T-helper 17 cell (primary cell): ENCODE measurements at places on chromosomes 3 and 15.

DNA sequence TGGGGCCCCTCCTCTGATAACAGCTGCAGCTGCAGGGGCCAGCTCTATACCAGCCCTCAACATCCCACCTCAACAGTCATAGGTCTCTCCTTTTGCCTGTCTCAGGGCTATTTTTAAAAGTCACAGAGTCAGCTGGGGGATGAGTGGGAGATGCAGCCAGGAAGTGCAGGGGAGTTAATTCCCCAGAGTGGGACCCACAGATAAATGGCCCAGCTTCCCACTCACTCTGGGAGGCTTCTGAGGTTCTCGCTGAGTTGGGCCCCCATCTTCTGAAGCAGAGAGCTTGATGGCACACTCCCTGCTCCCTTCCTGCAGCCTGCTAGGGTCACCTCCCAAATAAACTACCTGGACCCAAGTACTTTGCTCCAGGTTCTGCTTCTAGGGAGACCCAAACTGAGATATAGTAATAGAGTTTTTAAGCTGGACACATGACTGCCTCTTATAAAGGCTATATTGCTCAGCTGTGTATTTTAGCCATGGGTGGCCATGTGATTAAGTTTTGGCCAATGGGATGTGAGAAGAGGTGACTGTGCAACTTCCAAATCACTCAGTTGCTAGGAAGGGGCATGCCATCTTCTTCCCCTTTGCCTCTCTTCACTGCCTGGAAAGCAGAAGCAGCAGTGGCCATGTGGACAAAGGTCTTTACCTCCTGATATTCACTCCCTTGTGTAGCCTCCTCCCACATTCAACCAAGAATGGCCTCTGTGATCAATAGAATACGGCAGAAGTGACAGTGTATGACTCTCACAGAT lies 15.5 kb upstream of the VIPR1 start:
- peaks cover 3% of the 10 kb centered on the region for H3K36me3 ChIP-seq
- H3K27me3 ChIP-seq, result no peaks in the 10 kb centered on the region
- H3K4me3 ChIP-seq, result no peak overlapping the region

DNA sequence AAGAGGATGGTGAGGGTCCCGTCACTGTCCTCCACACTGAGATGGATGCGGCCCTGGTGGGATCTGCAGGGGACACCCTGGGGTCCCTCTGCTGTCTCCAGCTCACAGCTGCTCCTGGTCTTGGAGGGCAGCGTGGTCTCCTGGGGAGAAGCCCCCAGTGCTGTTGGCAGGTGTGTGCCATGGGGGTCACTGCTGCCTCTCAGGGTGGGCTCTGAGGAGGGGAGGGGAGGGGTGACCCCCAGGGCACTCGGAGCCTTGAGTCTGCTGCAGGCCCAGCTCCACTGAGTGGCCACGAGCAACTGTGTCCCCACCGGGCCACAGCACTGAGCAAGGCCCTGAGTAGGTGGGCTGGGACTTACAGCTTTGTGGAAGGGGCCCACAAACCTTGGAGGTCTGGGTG lies 34.7 kb downstream of the KLHL25 start:
- no peak for DNase-seq
- H3K4me3 ChIP-seq, result no peak overlapping the region
- no peaks in the 10 kb centered on the region for H3K36me3 ChIP-seq
- H3K4me1 ChIP-seq, result peaks cover 5% of the 10 kb centered on the region
- no peaks in the 10 kb centered on the region for H3K27me3 ChIP-seq
- no peak overlapping the region for H3K27ac ChIP-seq

DNA sequence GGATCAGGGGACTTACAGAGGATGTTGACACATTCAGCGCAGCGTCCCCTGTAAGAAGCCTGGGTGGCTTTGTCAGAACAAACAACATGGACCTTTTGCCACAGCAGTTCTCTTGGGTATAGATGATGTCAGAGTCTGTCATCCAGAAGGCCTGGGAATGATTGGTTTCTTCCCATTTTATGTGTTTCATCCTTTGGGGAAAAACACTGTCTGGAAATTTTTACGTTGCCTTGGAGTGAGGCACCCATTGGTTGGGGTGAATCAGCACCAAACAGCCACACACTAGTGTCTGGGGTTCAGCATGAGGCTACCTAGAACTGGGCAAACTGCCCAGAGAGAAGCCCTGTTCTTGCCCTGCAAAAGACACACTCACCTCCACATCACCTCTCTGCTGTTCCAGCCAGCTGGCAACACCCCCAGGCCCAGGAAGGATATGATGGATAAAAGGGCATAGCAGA lies 123.0 kb downstream of the FAM43A start:
- H3K4me1 ChIP-seq, result peaks cover 2% of the 10 kb centered on the region
- no peak overlapping the region for H3K27ac ChIP-seq
- no peak overlapping the region for H3K4me3 ChIP-seq
- no peak for DNase-seq

DNA sequence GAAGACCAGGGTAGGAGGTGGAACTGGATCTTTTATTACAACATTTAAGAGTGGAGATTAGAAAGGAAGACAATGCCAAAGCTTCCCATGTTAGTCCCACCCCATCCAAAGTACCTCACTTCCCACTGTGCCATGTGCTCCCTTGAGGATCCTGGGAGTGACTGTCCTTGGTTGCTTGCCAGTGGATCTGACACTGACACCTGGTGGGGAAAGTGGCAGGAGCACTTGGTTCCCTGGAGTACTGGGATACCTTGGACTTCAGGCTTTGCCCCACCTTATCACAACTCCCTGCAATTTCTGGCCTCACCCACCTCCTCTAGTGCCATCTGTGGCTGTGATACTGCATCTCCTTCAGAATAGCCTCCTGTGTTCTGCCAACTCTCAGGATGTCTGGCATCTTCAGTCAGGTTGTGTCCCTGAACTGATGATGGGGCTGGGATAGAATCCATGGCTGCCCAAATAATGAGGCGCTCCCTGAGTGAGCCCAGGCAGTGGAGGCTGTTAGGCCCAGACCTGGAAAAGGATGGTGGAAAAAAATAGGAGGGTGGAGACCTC lies 1.3 kb downstream of the ELL3 start:
- H3K27me3 ChIP-seq, result no peaks in the 10 kb centered on the region
- DNase-seq, result no peak
- peaks cover 15% of the 10 kb centered on the region for H3K4me1 ChIP-seq
- H3K27ac ChIP-seq, result peak overlapping the region; percentile 79
- peaks cover 3% of the 10 kb centered on the region for H3K36me3 ChIP-seq

DNA sequence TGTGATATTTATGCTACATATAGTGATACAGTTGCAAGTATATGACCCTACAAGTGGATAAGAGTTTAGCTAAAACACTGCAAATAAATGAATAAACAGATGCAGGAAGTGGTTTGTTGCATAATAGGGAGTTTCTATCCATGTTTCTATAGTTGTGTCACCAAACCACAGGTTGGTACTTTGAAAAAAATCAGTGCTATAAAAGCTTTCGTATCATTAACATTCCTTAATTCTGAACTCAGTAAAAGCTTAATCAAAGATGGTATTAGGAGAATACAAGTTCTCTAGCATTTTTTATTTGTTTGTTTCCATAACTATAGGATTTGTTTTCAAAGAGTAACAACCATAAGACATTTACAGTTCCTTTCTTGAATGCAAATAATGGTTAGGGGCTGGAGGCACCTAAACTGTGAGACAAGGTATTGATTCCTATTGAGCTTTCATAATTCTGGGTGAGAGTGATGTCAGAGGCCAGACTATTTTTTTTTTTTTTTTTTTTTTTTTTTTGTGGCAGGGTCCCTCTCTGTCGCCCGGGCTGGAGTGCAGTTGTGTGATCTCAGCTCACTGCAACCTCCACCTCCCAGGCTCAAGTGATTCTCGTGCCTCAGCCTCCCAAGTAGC lies 29.6 kb downstream of the CPOX start:
- no peaks in the 10 kb centered on the region for H3K27me3 ChIP-seq
- peak overlapping the region; percentile 84 for H3K4me3 ChIP-seq
- peak overlapping the region; percentile 100 for H3K27ac ChIP-seq
- DNase-seq, result peak; percentile 26
- peaks cover 51% of the 10 kb centered on the region for H3K4me1 ChIP-seq
- no peaks in the 10 kb centered on the region for H3K36me3 ChIP-seq

GRCh38 chr15:88072598-88073390 lies 183.7 kb downstream of the NTRK3 start:
- no peaks in the 10 kb centered on the region for H3K36me3 ChIP-seq
- DNase-seq, result no peak
- H3K4me3 ChIP-seq, result no peak overlapping the region
- H3K27me3 ChIP-seq, result peaks cover 4% of the 10 kb centered on the region

- H3K4me3 ChIP-seq, result no peak overlapping the region
- no peak for DNase-seq
- H3K27ac ChIP-seq, result no peak overlapping the region
- no peaks in the 10 kb centered on the region for H3K4me1 ChIP-seq
These were observed 122.2 kb upstream of the WNT5A start for GRCh38 chr3:55609230-55609827.

DNA sequence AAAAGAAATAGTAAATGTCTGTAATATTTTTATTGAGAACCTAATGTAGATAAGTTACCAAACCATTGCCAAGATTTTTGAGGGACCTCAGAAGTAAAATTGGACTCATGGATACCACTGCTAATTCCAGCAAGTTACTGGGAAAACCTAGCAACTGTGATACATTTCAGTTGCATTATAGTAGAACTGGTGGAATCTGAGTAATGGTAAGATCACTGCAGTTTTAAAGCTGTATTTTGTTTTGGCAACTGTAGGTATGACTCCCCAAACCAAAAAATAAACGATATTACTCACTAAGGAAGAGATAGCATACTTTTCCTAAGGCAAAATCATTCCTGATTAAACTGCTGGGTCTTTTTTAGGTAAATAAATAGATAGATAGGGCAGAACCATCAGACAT lies 54.0 kb downstream of the ARMC8 start:
- DNase-seq, result no peak
- H3K36me3 ChIP-seq, result peaks cover 2% of the 10 kb centered on the region
- H3K27me3 ChIP-seq, result no peaks in the 10 kb centered on the region
- no peak overlapping the region for H3K4me3 ChIP-seq

DNA sequence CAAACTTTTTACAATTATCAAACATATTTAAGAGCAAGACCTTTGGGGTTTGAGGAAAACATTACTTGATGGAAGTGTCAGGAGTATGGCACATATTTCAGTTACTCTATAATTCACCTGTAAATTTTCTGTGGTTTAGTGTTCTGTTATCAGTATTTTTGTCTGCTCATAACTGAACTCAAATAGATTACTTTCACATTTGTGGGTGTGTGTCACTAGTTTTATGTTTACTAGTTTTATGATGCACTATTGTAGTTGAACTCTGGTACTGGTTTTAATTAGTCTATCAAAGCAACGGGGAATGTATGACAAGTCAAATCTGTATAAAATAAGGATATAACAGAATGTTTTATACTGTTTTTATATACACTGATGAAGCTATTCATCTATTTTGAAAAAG lies 27.2 kb downstream of the OXSM start:
- no peak overlapping the region for H3K27ac ChIP-seq
- no peaks in the 10 kb centered on the region for H3K4me1 ChIP-seq
- peaks cover 12% of the 10 kb centered on the region for H3K27me3 ChIP-seq
- no peaks in the 10 kb centered on the region for H3K36me3 ChIP-seq
- DNase-seq, result no peak

DNA sequence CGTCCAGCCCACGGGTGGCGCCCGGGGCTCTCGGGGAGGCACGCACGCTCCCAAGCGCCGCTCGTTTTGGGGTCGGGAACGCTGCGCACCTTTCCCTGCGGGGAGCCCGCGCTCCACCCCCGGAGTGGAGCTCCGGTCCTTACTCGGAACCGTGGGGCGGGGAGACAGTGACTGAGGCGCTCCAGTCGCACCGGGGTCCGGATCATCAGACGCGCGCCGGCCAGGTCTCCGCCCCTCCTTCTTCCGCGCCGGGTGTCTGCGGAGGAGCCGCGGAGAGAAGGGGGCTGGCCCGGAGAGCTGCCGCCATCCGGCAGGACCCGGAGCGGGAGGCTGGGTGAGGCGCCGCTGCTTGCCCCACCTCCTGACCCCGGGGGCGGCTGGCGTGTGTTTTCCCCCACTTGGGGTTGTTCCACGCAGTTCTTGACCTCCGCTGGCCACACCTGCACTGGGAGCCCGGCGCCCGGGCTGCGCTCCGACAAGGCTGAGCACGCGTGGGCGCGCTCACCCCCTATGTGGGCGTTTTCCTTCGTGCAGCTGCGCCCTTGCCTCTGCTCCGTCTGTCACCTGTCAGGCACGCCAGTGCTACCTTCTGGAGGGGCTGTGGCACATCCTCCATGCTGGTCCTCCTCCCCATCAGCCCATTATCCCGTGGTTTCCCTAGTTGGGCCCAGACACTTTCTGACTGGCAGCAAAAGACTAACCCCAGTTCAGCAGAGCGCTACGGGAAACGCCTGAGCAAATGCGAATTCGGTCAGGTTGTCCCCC lies at the start of gene MCF2L2:
Gene MCF2L2 (minus strand): TSS at position 173 of the 765 bp plus-strand sequence. CDS start 642 bp downstream, outside the sequence.
- peak within 1 kb of the TSS; percentile 72 for H3K27ac ChIP-seq
- H3K27me3 ChIP-seq, result no peaks in the 10 kb centered on the region
- H3K4me1 ChIP-seq, result peaks cover 32% of the 10 kb centered on the region
- DNase-seq, result peak; percentile 70
- peak within 1 kb of the TSS; percentile 93 for H3K4me3 ChIP-seq

DNA sequence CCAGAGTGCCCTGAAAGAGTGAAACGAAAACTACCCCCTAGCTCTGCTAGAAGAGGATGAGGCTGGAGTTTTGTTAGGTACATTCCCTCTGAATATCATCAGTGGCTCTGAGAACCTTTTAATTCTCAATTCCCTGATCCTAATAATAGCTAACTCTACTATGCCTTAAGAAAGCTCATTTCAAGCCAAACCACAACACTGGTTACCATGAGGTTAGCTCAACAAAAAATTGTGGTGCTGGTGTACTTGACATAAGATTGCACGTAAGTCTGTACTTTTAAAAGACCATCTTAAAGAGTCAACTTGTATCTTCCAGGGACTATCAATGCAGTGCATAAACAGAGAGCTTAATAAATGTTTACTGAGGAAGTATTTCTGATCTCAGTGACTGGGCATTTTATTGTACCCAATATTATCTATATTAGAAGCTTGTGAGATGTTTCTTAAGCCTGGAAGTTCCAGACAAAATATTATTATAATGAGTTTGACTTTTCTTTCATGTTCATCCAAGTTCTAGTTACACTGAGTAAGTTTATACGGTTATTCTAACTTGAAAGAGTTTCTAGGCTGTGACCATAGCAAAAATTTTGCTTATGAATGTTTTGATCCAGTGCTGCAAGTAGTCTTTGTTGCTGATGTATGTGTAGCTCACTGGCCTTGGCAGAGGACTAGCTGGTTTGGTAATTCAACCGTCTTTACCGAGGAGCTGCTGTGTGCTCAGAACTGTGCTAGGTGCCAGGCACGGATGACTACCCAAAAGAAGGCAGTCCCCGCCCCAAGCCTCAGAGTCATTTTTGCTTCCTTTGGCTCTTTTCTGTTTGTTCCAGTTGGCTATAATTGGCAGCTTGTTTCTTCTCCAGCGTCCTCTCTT lies 334.4 kb upstream of the TRIM42 start:
- DNase-seq, result no peak
- H3K27me3 ChIP-seq, result no peaks in the 10 kb centered on the region
- H3K27ac ChIP-seq, result no peak overlapping the region
- no peaks in the 10 kb centered on the region for H3K4me1 ChIP-seq

DNA sequence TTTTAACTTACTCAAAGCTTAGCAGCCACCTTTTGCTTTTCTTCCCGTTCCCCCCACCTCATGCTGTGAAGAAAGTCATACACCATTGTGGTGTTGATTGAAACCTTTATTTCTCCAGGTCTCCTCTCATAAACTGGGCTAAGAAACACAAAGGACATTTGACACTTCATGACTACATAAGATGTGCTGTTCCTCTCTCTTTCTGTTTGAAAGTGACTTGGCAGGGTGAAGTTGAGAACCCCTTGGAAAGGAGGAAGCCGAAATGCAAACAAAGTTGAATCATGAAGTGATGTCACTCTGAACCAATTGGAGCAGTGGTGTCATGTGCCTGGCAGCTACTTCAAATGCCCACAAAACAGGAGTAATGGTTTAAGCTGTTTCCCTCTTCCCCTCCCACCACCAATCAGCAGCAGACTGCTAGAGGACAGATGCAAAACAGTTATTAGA lies 174.7 kb downstream of the IGF1R start:
- H3K4me1 ChIP-seq, result peaks cover 2% of the 10 kb centered on the region
- H3K36me3 ChIP-seq, result peaks cover 3% of the 10 kb centered on the region
- H3K4me3 ChIP-seq, result no peak overlapping the region
- H3K27ac ChIP-seq, result no peak overlapping the region
- no peak for DNase-seq
